ENCODE measurements at places on chromosomes 5 and 9.

- DNase-seq = peak; percentile 67
These were observed 10.3 kb upstream of the CD180 start for GRCh38 chr5:67206929-67207328.

- no peak for DNase-seq
These were observed 22.0 kb downstream of the NUP188 start for GRCh38 chr9:128969491-128969890.

DNA sequence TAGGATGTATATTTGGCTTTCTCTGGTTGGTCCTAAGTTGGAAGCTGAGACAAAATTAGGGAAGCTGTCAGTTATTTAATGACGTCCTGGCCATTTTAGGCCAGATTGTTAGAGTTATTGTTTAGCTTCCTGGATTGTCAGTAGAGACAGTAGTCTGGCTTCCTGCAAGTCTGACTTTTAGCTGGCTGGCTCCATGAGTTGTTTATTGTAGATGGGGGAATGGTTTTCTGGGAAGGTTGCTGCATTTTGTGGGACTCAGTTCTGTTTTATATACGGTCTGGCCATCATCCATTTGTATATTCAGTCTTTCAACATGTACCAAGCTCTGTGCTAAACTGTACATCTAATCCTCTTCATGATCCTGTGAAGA is 68.3 kb downstream of the SGCD start:
- DNase-seq = no peak

GRCh38 chr5:125847561-125847960 is 575.6 kb upstream of the GRAMD2B start:
- no peak for DNase-seq

GRCh38 chr9:115671963-115672305 is 481.7 kb upstream of the PAPPA start:
- DNase-seq = no peak

DNA sequence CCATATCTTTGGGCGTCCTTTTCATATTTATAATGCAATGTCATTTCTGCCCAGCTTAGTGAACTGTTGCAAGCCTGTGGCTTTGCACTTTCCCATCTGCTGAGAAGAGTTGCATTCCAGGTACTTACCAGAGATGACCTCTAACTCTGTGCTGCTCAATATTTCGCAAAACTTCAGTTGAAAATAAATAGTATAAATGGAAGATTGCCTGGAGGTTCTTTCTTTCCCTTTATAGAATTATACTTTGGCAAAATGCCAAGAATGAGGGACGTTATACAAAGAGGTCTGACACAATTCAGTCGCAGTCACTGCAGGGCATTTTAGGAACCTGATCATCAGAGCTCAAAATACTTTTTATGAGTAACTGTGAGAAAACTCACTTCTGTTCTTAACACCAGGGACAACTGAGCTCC is 18.9 kb upstream of the VLDLR start:
- DNase-seq = no peak

GRCh38 chr5:180067986-180068385 is 3.6 kb downstream of the RNF130 start:
- no peak for DNase-seq

DNA sequence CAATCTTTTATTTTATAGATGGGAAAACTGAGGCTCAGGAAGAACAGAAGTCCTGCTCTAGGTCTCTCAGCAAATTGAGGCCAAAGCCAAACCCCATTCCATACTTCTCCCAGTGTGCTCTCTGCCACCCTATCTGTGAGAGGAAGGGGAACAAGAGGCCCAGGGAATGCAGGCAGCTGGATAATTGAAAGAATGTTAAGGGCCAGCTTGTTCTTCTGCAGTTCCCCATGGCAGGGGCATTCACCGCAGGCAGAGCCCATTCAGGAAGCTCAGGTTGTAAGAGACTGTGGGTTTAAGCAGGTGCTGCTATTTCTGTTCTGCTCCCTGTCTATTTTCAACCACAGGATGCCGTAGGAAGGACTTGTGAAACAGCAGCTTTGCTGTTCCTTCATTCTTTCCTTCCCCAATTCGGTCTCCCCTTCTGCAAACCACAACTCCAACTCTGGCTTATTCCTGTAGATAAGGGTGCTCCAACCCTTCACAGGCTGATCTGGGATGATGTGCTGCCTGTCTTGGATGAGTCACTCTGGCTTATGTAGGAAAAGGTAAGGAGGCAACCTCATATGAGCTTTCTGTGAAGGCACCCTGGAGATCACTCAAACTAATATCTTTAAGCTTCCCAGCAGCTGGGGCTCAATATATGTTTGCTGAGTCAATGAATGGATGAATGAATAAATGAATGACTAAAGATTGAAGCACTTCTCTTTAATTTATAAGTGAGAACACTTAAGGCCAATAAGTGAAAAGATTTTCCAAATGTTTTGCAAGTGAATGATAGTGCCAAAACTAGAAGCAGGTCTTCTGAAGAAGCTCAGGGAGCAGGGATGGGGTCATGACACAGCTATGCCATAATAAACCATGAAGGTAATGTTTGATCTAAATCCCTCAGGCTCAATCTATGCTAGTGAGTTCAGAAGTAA is 377.6 kb downstream of the BRINP1 start:
- no peak for DNase-seq

DNA sequence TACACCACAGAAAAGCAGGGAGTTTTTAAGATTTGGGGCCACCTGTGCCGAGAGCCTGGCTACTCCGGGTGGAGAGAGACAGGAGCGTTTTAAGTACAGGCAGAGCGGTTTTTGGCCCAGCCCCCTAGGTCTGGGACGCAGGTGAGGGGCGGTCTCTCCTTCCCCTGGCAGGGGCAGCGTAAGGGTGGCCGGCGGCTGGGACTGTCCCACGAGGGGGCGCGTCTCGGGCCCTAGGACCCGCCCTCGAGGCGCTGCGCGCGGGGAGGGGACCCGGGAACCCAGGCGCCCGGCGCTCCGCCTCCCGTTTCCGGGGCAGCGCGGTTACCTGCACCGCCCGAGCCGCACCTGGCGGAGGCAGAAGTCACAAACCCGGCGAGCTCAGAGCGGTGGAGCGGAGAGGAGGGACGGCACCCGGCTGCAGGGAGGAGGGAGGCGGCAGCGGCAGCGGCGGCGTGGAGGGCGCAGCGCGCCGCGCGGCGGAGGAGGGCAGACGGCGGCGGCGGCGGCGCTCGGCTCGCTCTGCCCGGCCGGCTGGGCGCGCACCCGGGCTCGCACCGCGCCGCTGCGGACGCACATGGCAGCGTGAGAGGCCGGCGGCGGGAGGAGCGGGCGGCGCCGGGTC is at the start of gene WWC1:
TSS of gene WWC1 (plus strand) at position 304 of the 622 bp plus-strand sequence. CDS start 508 bp downstream, outside the sequence.
- no peak for DNase-seq

DNA sequence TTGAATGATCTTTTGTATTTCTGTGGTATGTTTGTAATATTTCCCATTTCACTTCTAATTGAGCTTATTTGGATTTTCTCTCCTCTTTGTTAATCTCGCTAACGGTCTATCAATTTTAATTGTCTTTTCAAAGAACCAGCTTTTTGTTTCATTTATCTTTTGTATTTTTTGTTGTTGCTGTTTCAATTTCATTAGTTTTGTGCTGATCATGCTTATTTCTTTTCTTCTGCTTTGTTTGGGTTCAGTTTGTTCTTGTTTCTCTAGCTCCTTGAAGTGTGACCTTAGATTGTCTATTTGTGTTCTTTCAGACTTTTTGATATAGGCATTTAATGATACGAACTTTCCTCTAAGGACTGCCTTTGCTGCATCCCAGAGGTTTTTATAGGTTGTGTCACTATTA is 28.4 kb upstream of the SNCAIP start:
- no peak for DNase-seq

GRCh38 chr5:6080930-6081726 is 297.2 kb downstream of the MED10 start:
- DNase-seq = no peak

DNA sequence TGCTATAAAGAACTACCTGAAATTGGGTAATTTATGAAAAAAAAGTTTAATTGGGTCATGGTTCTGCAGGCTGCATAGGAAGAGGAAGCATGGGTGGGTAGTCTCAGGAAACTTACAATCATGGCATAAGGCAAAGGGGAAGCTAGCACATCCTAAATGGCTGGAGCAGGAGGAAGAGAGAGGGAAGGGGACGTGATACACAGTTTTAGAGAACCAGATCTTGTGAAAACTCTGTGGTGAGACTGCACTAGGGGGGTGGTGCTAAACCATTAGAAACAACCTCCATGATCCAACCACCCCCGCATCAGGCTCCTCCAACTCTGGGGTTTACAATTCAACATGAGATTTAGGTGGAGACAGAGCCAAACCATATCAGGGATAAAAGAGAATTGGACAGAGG is 624.2 kb downstream of the PRR16 start:
- no peak for DNase-seq

DNA sequence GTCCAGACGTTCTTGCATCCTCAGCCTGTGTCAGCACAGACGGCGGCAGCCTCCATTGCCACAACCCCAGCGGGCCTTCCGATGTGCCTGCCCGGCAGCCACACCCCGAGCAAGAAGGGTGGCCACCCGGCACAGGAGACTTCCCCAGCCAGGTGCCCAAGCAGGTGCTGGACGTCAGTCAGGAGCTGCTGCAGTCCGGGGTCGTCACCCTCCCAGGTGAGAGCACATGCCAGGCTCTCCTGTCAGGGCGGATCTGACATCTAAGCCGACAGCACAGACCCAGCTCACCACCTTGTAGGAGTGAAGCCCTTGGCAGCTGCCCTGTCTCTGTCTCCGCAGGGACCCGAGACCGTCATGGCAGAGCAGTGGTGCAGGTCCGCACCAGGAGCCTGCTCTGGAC is 48.3 kb upstream of the LRRC14B start:
- no peak for DNase-seq

DNA sequence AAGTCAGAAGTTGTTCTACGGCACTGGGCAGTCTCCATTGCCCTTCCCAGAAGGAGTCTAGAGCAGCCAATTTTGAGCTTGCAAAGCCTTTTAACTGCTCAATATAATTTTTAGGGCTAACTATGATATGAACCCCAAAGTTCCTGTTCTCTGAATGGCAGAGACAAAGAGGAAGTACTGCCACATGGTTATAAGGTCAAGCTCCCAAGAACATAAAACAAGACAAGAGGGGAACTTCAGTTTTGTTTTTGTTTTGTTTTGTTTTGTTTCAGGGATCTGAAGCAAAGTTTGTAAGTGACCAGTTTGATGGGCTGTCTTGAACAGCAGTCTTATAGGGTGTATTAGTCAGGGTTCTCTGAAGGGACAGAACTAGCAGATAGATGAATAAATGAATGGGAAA is 11.9 kb upstream of the SMC2 start:
- no peak for DNase-seq

DNA sequence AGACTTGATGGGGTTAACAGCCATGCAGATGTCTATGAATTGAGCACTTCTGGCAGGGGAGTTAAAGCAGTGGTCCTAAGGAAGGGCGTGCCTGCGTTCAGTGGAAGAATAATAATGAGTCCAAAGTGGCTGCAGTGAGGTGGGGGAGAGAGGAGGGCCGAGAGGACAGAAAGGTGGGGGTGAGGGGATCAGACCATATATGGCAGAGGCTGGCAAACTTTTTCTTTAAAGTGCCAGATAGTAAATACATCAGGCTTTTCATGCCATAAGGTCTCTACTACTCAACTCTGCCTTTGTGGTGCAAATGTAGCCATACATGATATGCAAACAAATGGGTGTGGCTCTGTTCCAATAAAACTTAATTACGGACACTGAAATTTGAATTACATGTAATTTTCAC is 77.1 kb downstream of the STRBP start:
- no peak for DNase-seq

GRCh38 chr5:90071066-90071465 is 338.5 kb downstream of the CETN3 start:
- DNase-seq = no peak

DNA sequence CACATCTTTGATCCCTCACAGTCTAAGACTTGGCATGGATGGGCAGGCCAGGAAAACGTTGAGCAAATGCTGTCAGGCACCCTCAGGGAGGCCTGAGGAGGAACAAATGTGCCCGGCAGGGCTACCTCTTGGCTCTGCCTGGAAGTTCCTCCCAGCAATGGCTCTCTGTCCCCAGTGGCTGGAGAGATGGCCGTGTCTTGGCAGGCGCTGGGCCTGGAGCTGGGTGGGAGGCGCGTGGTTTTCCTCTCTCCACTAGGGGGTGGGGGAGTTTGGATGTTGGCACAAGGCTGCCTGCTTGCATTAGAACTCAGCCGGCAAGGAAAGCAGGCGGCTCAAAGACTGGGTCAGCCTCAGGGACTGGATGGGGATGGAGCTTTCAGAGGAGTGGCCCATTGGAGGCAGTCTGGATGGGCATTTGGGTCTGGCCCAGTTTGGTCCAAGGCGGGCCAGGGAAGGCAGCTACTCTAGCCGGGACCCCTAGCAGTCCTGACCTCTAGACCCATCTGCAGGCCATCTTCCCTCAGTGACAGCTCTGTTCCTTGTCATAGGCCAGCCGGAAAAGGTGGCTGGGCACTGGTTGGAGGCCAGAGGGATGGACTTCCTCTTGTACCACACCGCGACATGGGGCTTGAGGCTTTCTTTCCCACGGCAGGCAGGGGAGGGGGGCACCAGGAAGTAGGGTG is 68.2 kb upstream of the STC2 start:
- no peak for DNase-seq

DNA sequence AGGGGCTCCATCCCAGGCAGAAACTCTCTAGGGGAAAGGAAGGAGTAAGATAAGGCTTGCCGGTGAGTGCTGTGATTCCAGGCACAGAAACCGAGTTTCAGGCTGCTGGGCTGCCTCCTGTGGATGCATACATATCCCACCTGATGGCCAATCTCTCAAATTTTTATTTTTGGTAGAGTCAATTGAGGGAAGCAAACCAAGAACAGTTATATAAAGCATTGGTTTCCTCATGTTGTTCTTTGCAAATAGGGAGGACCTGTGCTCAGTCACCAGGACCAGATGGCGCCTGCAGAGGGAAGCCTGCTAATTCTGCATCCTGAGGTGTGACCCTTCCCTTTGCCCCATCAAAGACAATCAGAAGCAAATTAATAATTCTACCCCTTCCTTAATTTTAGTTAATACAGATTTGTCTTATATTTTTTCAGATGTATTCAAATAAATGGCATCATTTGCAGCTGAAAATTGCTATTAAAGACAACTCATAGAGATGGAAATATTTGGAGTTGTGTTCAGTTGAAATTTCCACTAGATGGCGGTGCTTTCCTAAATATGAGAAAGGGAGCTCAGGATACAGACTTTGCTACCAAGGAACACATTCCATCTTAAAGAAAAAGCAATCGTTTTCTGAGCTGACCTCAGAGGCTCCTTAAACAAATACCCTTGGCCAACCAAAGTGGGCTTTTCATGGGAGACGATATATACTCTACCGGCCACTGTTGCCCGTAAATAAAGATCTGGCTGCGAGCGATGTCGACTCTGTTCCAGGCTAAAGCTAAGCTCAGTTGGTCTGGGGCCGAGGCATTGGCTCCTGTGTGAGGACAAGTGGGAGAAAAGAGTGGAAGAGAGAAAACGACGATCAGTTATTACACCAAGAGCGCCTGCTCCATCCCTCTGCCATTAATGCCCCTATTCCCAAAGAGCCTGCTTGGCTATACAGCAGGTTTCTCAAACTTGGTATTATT is 225.7 kb upstream of the KLF9 start:
- no peak for DNase-seq

GRCh38 chr5:176793343-176793699 is 17.0 kb upstream of the UNC5A start:
- DNase-seq = no peak
